ENCODE measurements at places on chromosomes 2 and 18.
A peak's percentile ranks its signal among the peaks of the same experiment; 100 is the strongest.

DNA sequence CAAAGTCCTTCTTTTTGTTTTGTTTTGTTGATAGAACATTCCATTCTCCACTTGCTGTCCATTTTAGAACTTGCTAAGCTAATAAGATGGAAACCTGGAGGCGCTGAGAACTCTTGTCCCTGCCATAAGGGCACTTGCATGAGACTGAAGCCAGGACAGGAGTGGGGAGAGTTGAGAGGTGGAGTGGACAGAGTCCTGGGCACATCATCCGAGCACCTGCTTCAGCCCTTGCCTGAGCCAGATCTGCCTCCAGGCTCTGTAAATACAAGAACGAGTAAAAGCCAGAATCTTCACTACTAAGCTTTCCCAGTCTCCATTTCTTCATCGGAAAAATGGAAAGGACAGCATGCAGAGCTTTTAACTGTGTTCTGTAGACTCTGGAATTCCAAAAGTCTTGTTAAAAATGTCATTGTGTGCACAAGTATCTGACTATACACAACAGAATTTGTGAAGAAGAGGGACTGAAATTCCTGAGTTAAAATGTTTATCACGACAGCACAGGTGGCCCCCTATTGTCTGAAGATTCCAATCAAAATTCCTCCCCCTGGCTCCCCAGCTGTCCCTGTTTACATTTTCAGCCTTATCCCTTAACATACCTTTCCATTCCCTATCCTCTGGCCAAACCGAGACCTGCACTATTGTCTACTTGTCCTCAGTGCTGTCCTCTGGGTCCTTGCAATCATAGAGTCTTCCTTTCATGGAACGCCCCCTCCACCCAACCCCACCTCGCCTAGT, 498.2 kb upstream of the TNP1 start:
- DNase-seq = no peak

DNA sequence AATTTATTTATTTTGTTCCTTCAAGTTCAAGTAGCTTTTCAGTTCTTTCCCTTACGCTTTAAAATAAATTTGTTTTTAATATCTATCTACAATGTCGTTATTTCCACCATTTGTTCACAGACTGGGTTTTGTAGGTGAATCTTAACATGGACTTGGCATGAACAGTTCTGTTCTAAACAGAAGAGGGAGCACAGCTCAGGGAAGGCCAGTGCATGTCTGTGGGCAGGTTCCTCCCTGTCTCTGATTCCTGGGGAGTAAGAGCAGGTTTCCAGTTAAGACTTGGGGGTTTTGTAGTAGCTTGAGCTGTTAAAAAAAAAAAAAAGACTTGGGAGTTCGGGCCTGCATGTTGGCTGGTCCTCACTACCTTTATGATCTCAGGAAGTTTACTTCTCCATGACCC, 11.1 kb downstream of the TTL start:
- DNase-seq = no peak

DNA sequence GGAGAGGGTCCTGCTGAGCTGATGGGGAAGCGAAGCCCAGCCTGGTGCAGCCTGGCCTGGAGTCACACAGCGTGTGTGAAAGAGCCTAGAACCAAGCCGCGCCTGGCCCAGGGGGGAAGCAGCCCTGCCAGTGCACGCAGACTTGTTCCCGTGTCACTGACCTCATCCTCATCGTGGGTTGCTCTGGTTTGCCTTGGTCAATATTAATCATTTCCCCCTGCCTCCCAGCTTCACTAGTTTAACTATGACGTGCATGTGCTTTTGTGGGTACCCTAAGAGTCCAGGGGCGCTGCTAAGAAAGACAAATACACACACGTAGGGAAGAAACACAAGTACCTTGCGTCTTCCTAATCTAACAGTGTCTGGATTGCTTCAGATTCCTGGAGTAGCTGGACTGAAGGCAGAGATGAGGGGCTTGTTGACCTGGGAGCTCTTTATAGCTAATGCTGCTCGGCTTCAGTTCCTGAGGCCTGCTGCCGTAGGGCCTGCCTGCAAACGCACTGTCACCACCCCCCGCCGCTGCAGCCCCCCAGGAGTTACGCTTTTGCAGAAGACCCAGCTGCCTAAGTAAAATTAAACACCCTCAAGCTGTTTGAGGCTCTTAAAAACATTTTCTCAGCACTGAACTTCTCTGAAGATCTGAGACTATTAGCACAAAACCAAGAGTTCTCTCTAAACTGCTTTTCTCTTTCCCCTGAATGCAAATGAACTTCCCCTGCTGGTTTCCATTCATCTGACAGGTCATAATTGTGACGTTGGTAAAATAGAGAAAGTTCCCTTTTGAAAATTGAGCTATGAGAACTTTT, 159.2 kb downstream of the FAM210A start:
- DNase-seq = peak; percentile 98

- DNase-seq = no peak
These were observed 32.1 kb downstream of the GLS start for GRCh38 chr2:190912726-190913125.

- DNase-seq = no peak
These were observed 332.6 kb upstream of the NCKAP5 start for GRCh38 chr2:133900909-133901308.

DNA sequence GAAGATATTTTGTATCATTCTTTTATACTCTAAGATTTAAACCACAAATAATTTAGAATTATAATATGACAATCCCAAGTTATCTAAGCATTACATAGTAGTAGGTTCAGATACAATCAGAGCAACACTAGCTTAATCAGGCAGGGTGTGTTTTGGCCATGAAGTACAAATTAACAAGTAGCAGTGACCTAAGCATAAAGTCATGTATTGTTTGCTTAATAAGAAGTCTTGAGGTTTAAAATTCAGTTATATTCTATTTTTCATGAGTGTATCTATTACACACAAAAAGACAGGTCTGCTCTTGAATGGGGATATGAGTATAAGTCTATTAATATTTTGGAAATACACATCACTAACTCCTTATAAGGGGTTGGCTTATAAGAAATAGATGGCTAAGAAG, 39.9 kb downstream of the DYNAP start:
- no peak for DNase-seq

DNA sequence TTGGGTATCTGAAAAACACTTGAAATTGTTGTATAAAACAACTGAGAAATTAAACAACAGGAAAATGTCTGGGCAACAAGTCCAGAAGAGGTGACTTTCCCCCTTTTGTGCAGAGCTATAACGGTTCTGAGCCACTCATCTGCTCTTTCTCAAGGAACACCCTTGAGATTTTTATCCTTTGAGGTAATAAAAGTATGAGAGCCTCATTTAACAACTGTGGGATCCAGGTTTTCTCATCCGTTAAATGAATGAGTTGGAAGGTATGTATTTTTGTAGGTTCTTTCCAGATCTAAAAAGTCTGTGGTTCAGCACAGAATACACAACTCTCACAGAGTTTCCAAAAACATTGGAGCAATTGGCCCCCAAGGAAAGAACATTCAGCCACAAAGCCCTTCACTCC, 93.0 kb downstream of the ANKRD44 start:
- DNase-seq = no peak

- DNase-seq = no peak
These were observed 21.8 kb downstream of the WDR7 start for GRCh38 chr18:56672981-56673380.

DNA sequence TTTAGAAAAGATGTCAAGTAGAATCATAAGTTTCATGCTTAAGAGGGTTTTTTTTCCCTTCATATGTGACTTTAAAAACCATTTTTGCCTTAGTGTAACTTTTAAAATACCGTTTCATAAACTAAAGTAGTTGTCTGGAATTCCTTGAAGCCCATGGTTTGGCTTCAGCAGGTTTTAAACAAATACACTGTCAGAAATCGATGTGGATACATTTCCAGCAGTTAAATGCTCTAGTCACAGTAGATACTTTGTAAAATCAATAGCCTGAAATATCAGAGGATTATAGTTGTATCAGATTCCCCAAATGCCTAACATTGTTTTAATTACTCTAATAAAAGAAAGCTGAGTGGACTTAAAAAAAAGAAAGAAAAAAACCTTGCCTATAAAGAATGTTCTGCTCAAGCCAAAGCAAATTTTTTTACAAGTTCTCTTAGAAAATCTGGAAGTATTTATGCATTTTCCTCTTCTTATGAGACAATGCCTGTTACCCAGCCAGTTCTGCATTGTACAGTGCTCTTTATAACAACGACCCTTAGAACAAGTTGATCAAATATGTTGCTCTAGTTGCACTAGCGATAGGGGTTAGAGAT, 260.5 kb downstream of the LTBP1 start:
- DNase-seq = no peak

GRCh38 chr2:232406556-232407310, at the start of gene ALPG:
Gene ALPG, plus strand, starts transcription at chr2:232406844. Its CDS starts 51 bp downstream, at chr2:232406895.
- DNase-seq = no peak

- no peak for DNase-seq
These were observed 425.1 kb downstream of the NRXN1 start for GRCh38 chr2:50606860-50607259.

- DNase-seq = peak; percentile 89
These were observed at the start of gene BMPR2 for GRCh38 chr2:202375609-202376408. Gene BMPR2, plus strand, starts transcription at chr2:202376327. Its CDS starts 1,148 bp downstream, at chr2:202377475.

DNA sequence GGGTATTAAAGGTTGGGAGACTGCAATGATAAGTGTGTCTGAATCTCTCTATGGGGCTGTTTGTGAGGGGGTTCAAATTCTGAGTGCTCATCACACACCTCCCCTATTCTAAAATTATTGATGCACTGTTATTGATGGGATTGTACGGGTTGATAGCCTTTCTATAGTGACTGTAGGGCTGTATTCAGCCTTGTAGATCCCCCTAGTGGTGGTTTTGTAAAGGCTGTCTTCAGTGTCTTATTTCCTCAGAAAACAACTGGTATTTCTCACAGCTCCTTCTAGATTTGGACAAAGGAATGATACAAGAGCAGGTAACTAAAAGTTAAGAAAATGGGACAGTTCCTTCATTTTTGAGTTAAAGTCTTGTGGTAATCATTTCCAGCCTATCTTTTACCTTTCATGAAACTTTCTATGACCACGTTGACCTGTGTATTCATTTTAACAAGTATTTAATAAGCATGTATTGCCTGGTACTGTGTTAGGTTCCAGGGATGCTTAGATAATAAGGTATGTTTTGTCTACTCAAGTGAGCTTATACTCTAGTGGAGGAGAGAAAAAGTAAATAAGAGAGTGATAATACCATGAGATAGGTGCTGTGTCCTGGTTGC, 21.2 kb downstream of the SMAD4 start:
- peak; percentile 79 for DNase-seq

DNA sequence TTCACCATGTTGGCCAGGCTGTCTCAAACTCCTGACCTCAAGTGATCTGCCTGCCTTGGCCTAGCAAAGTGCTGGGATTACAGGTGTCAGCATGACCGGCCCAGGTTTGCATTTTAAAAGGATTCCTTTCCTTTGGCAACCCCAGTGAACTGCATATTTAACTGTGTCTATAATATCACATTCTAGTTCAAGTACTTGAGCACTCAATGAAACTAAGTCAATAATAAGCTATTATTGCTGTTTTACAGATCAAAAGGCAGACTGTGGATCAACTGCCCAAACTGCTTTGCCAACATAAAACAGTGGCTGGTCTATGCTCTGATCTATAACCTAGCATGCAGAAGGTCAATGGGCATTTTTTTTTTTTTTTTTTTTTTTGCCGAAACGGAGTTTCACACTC, 144.5 kb downstream of the USP34 start:
- DNase-seq = no peak

DNA sequence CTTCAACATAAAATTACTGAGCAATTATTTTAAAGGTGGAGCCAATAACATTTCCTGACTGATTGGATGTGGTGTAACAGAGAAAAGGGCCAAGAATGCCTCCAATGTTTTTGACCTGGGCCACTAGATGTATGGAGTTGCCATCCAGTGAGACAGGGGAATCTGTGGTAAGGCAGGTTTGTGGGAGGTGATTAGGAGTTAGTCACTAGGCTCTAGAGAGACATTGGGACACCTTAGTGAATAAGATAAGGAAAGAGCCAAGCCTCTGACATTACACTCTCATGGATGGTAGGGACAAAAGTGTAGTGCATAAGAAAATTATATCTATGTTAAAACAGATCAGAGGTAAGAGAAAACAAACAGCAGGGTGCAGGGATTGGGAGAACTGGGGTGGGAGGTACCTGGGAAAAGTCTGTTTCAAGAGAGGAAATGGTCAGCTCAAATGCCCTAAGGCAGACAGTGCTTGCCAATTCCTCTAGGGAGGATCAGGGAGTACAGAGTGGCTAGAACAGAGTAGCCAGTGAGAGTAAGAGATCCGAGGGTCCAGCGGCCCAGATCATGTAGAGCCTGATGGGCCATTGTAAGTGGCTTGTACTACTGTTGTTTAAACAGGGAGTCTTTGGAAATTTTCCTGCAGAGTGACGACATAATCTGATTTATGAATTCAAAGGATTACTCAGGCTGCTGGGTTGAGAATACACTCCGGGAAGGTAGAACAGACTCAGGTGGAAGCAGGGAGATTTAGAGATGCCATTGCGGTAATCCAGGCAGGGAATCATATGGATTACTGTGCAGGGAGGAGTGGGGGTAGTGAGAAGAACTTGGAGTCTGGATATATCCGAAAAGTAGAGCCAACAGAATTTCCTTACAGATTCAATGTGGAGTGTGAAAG, 45.7 kb upstream of the CUL3 start:
- DNase-seq = no peak

- no peak for DNase-seq
These were observed 11.8 kb downstream of the PREPL start for GRCh38 chr2:44349506-44349905.

GRCh38 chr2:168915441-168916330, 14.6 kb downstream of the G6PC2 start:
- no peak for DNase-seq

DNA sequence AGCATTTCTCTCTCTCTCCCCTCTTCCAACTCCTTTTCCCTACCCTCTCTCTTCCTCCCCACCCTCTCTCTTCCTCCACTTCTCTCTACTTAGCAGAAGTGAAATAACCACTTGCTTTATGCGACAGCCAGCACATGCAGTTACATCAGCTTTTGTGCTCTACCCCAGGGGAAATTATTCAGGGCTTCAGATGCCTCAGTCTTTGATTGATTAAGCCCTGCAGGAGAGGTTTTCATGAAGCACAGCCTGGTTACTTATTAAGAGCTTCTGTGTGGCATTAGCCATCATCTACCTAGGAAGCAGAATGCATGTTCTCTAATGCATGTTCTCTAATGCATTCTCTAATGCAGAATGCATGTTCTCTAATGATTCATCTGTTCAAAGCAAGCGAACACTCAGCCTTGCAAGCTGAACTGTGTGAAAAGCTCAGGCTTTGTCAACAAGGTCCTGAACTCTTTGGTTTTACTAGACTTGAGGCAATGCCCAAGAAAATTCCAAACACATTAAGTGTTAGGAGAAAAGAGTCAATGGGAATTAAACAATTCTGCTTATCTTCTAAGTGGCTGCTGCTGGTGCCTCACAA, 56.1 kb downstream of the LHCGR start:
- DNase-seq = no peak

- DNase-seq = no peak
These were observed 36.1 kb upstream of the MPPE1 start for GRCh38 chr18:11944252-11944651.

- no peak for DNase-seq
These were observed 195.1 kb downstream of the LPIN1 start for GRCh38 chr2:11941201-11942177.

Measured in suppressor macrophage treated with lipopolysaccharide for 1 hour (primary cell).